Skin of body (tissue), 3 donors: ENCODE measurements at places on chromosomes 11 and 22. TPM values are rescaled to one million over a fixed set of nuclear protein-coding genes. Genes with fewer than 3 reads are reported as not detected.

GRCh38 chr11:30565027-30565426 lies 21.1 kb downstream of the MPPED2 start:
- DNase-seq, result no peak

The CDC45 gene
- 6.0 TPM for total RNA-seq

The STK33 gene
- total RNA-seq, result 0.69 TPM

The WNT11 gene
- 33.0 TPM for total RNA-seq

GRCh38 chr11:928786-929185 lies 3.1 kb downstream of the AP2A2 start:
- DNase-seq, result no peak

The MUC5AC gene
- total RNA-seq, result 0.39 TPM
